NB4 (cell line): ENCODE measurements at places on chromosomes 2 and 18.
A peak's percentile ranks its signal among the peaks of the same experiment; 100 is the strongest.

DNA sequence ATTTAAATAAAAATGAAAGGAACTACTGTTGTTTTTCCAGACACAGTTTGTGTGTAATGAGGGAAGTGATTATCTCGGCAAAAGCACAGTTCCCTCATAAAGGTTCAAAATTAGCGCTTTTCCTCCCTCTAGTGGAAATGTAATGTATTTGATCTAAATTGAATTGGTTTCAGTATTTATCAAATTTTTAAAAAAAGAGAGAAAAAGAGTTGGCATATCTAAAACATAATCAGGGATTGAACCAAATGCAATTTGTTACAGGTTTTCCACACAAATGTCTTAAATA is 37.5 kb downstream of the CMPK2 start:
- DNase-seq: peak; percentile 58

GRCh38 chr2:82985572-82986197 is 1473.4 kb downstream of the SUCLG1 start:
- no peak for DNase-seq

DNA sequence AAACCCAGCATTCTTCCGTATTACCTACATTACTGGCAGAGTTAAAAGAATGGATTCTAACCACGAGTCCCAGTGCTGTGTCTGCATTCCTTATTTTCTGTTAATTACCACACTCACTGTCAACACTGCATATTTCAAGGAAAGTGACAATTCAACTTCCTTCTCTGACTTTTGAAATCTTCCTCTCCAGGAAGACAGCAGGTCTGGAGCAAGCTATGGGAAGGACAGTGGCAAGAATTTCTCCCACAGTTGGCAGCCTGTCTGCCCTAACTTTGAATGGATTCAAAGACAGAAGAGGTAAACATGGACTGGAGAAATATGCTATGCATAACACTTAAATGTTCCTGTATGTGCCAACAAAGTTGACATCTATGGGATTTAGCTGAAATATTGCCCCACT is 700.5 kb upstream of the CHAC2 start:
- DNase-seq: no peak

DNA sequence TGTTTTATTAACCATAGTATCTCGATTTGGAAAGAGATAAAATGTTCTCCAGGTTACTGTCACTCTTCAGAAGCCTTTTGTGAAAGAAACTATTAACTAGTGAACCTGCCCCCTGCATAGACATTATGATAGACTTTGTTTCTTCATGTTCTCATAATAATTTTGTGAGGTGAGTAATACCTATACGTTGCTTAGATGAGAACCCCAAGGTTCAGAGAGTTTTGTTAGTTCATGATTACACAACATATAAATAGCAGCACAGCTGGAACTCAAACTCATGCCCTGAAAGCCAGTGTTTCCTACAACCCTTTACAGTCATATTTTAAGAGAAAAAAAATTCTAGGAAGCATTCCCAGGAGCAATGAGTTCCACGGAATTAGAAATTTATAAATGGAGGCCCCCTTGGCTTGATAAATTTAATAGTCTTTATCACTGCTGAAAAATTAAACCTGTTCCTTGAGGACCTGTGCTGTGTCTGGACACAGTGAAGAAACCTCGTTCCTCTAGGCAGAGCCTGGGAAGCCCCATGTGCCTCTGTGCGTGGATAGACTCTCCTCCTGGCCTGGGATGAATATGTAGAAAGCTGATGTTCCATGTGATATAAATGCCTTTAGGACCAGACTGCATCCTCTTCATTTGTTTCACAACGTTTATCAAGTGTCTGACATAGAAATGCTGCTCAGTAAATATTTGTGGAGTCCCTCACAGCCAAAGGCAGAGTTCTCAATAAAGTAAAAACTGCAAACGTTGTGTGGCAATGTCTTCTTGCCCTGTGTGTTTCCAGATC is 1257.0 kb upstream of the GYPC start:
- no peak for DNase-seq

DNA sequence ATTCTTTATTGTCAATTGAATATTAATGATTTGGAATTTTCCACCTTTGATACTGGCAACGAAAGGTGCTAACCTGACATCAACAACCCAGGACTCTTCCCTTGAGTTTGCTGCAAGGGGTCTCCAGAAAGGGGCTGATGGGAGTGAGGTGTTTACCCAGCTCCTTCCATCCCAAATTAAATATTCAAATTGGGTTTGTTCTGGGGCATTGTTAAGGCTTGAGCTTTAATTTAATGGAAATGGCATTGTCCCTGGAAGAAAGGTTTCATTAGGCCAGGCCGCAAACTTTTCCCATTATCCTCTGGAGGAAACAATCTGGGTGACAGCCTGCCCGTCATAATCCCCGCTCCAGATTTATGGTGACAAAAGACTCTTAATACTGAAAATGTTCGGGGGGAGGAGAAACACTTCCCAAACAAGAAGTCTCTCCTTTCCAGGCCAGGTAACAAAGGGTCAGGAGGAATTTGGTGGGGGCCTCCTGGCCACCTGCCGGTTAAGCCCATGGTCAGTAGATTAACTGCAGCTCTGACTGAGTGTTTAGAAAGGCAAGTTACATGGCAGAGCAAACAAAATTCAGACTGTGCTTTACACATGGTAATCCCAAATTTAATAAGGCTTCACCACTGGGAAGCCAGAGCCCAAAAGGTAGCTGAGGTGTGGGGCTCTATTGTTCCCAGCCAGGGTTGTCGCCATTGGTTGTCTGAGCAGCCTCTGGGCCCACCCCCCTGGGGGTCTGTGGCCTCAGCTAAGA is 151.4 kb upstream of the SIX3 start:
- DNase-seq: no peak

DNA sequence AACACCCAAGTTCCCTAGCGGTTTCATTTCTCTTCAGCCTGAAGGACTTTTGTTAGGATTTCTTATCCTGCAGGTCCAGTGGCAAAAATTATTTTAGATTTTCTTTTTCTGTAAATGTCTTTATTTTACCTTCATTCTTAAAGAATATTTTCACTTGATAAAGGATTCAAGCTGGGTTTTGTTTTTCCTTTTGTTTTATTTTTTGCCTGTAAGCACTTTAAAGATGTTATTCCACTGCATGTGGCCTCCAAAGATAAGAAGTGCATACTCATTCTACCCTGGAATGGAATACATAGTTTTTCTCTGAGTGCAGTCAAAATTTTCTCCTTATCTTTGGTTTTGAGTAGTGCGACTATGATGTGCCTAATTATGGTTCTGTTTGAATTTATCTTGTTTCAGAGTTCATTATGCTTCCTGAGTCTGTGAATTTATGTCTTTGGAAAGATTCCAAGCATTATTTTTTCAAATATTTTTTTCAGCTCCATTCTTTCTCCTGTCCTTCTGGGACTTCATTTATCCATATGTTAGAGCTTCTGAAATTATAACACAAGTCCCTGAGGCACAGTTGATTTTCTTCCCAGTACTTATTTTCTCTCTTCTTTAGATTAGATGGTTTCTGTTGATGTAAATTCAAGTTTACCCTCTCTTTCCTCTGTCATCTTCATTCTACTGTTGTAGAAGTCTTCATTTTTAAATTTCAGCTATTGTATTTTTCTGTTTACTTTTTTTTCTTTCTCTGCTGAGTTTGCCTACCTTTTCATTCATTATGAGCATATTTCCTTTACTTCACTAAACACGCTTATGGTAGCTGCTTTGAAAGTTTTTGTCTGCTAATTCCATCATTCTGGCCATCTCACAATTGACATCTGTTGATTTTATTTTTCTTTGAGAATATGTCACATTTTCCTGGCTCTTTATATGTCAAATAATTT is 69.6 kb downstream of the MAPRE2 start:
- DNase-seq: no peak

- DNase-seq: peak; percentile 95
Observed at GRCh38 chr18:24075767-24076597, 61.4 kb downstream of the TTC39C start.

DNA sequence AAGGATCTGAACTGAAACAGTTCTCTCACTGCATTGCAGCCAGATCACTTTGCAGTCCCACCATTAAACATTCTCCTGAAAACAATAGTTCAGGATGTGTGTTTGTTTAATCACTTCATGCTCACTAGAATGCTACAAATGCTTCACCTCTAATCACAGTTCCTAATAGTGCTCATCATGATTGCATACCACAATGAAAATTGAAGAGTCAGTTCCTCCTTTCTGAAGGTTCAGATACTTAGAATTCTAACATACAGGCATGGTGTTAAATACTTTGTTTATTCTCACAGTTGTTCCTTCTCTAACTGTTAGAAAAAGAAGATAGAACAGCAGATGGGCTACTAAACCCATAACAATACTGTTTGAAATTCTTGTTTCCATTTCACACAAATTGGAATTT is 622.3 kb upstream of the ACVR2A start:
- no peak for DNase-seq

DNA sequence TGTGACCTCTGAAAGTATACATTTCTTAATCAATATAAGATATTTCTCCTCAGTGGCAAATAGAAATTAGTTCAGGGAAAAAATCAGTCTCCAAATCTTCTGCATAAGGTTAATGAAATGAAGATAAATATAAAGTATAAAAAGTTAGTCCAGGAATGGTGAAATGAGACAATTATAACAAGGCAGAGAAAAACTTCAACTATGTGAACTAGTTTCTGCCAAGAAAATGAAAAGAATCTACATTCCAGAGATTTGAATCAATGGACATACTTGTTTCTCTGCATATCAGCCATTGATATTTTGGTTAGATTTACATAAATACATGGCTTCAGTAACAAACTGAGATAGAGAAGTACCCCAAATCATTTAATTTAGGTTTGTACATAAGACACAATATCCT is 249.0 kb downstream of the EXOC6B start:
- no peak for DNase-seq

DNA sequence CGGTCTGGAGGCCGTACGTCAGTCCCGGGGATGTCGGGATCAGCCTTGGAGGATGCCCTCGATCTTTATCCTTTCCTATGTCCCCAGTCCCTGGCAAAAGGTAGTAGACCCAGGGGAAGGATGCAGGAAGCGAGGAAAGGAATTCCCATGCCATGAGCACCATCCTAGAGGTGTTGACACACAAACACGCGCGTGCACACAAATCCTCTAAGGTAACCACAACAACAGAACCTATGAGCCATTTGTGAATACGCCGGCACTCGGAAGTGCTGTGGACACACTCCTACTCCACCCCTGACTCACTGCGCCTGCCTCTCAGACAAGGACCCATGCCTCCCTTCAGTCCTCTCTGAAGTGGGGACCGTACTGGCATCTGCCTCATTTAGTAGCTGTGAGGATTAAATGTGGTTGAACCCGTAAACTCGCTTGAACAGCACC is 11.3 kb upstream of the MLPH start:
- peak; percentile 33 for DNase-seq

DNA sequence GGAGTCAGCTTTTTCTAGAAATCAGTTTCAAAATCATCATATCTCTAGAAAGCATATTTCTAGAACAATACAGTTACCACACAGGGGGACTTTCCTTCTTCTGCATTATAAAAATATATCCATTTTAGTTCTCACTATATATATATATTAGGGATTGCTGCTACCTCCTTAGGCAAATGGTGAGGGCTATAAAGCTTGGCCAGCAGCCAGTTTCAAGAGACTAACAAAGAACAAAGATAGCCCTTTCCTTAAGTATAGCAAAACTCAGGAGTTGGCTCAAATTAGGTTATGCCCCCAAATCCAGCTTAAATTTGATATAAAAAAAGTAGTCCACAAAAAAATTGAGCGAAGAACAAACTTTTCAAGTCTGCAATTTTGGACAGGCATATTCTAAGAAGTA is 70.0 kb downstream of the EIF2AK3 start:
- no peak for DNase-seq

DNA sequence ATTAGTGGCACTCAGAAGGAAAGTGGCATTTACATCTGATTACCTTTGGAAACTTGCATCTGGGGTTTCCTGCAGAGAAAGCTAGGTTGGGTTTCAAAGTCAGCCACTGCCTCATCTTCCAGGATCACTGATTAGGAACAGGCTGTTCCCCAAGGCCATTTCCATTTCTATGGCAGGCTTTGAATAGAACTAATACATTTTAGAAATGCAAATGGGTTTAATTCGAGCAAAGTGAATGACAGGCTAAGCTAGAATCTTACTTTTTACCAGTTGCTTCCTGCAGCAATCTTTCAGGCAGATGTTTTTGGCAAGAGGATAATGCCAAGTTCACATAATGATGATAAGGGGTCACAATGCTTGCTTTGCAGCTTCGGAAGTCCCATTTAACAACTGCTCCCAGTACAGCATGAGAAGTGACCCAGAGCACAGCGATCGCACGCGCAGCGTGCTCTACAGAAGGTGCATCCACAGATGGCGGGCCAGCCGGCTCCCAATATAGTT is 336.7 kb downstream of the LPIN1 start:
- no peak for DNase-seq

GRCh38 chr2:176317199-176317598 is 48.0 kb downstream of the MTX2 start:
- DNase-seq: no peak

- DNase-seq: no peak
Observed at GRCh38 chr18:54918060-54918459, 41.2 kb downstream of the CCDC68 start.

- DNase-seq: peak; percentile 22
Observed at GRCh38 chr2:78999406-78999805, 26.1 kb upstream of the REG3G start.

DNA sequence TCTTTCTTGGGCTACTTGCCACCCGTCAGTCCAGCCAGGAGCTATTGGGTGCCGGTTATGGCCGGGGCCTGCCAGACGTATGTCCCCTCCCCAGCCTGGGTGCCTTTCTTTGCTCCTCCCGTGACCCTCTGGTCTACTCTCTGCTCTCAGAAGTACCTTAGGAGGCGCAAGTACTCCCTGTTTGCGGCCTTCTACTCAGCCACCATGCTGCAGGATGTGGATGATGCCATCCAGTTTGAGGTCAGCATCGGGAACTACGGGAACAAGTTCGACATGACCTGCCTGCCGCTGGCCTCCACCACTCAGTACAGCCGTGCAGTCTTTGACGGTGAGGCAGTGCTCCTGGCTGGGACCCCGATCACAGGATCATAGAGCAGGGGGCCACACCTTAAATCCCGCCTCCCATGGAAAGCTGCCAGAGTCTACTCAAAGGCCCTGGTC is 99.5 kb downstream of the DYSF start:
- no peak for DNase-seq

DNA sequence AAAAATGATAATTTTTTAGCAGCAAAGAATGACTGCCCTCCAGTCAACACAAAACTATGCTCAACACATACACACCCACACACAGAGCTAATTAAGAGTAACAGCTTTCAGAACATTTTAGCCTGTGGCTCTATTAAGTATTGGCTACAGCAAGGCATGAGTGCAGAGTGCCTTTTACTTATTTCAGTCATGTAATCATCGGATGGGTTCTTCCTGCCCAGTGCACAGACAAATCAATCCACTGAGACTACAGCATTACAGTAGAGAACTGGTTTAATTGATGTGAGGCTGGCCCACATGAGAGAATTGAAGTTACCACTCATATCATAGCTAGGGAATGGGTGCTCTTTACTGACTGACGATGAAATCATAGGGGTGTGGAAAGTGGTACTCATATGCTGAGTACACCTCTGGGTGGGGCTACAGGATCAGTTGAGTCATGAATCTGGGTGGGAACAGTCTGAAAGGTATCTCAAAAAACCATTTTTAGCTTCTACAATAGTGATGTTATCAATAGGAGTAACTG is 241.0 kb downstream of the FSIP2 start:
- DNase-seq: no peak

GRCh38 chr2:215436705-215437565 is 1.1 kb upstream of the FN1 start:
- no peak for DNase-seq
